ENCODE measurements at places on chromosomes 1 and 21. TPM values are rescaled to one million over a fixed set of nuclear protein-coding genes. Genes with fewer than 3 reads are reported as not detected.
A peak's percentile ranks its signal among the peaks of the same experiment; 100 is the strongest.

The CFAP298 gene
- 30.8 TPM for total RNA-seq

The NR5A2 gene
- total RNA-seq: 3.8 TPM

The VWA5B1 gene
- not detected for total RNA-seq

The USH2A gene
- under 0.01 TPM for total RNA-seq

The KRTAP12-2 gene
- not detected for total RNA-seq

The MYBPH gene
- total RNA-seq: not detected

The TEDDM1 gene
- not detected for total RNA-seq

The MATN1 gene
- not detected for total RNA-seq

GRCh38 chr1:101379950-101380349 is 143.1 kb downstream of the S1PR1 start:
- no peak for DNase-seq

- no peak for DNase-seq
Observed at GRCh38 chr1:115826628-115827027, 14.3 kb downstream of the NHLH2 start.

DNA sequence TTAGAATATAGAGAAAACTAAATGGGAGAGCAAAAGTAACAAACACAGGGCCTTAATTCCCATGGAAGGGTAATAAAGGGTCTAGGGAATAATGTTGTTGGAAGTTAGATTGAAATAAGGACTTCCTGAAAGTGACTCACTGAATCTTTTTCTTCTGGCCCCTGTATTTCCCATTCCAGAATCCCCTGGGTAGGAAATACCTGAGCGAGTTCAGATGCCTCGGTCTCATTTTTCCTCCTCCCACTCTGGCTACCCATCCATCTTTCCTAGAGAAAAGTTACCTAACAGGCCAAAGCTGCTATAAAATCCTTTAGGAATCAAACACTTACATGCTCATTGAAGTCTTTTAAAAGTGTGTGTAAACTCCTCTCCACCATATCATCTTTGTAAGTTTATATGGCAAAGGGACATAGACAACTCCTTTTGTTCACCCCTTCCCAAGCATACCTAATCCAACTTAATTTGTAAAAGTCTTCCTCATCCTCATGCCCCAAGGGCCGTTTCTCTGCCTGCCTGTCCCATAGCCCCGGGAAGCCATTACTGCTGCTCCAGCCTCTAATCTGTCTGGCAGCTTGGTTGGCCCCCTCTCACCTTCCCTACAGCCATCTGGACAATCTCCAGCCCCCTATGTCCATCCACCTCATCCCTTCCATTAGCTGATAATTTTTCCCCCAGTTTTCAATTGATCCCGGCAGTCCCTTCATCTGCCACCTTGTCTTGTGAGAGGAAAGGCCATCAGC is 3.3 kb upstream of the MEF2D start:
- DNase-seq: no peak

- DNase-seq: no peak
Observed at GRCh38 chr1:88678405-88678804, 5.7 kb upstream of the PKN2 start.

DNA sequence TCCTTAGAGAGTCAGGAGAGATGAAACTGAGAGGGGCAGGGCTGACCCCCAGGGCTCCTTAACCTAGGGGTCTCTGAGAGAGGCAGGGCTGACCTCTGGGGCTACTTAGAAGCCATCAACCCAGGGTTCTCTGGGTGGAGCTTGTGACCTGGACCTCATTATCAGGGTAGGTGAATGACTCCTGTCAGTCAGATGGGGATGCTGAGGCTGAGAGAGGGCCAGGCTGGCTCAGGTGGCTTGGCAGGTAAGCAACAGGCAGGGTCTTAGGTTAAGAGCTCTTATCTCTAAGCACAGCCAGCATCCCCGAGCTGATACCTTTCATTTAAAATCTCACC is 160.9 kb downstream of the PTPRU start:
- DNase-seq: no peak

DNA sequence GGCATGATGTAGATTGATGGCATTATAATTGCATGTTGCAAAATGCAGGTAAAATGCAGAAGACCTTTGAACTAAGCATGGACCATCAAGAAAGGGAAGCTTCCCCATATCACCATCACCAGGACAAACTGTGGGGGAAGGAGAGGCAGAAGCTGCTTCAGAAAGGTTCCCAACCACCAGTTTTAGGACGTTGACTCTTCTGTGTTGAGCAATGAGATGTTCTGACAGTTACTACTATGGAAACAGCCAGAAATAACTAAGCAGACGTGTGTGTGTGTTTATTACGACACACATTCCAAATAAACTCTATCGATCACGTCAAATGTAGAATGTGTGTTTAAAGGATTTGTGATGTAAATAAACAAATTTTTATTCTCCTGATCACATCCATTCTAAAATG is 110.2 kb upstream of the PLD5 start:
- no peak for DNase-seq

- no peak for DNase-seq
Observed at GRCh38 chr1:171177261-171177660, 7.8 kb upstream of the FMO2 start.

DNA sequence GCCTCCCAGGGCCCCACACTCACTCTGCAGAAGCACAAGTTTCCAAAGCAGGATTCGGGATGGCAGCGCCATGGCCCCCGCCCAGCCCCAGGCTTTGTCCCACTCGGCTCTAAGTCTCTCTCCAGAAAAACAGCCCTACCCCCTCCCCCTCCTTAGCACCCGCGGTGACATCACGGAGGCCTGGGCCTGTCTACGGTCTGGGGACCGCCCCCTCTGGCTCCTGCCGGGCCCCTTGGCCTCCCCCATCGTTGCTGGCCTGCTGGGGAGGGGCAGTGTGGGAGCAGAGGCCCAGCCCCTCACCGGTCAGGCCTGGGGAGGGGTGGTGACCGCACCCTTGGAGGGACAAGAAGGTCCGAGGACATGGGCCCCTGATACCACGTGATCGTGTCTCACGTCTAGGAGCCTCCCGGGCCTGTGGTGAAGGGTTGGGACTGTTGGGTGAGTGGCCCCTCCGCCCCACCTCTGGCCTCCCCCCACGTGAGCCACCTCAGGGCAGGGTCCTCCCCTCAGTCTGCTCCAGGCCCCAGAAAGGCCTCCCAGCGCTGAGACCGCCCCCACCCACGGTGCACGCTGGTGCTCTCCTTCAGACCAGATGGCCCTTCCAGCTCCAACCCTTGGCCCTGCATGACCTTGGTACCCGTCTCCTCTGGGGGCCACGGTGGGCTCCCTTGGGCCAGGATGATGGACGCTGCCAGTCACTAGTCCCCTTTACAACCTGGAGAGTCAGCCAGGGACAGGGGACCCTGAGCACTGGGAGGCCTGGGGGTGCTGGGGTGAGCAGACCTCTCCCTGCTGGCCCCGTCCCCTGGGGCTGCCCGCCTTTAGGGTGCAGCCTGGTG is at the start of gene MXRA8:
MXRA8 (minus strand) TSS at position 123 of the 839 bp plus-strand sequence; CDS start at position 72, 51 bp downstream.
- peak; percentile 79 for DNase-seq

GRCh38 chr21:45149021-45149420 is 74.6 kb downstream of the ADARB1 start:
- no peak for DNase-seq

DNA sequence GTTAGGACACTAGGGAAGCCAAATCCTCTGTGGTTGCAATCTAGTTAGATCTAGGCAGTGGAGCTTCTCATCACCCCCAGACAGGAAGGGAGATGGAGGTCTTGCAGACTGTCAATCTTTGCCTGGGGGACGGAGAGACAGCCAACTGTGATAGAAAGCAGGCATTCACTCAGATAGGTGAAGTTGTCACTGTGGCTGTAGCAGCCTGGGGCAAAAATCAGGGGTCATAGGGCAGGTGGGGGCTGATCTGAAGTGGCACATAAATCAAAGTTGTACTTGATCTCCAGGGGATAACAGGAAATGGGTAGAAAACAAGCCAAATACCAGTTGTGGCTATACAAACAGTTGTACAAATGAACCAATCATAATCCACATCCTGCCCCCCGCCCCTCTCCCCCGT is 620.9 kb upstream of the USP24 start:
- DNase-seq: no peak

DNA sequence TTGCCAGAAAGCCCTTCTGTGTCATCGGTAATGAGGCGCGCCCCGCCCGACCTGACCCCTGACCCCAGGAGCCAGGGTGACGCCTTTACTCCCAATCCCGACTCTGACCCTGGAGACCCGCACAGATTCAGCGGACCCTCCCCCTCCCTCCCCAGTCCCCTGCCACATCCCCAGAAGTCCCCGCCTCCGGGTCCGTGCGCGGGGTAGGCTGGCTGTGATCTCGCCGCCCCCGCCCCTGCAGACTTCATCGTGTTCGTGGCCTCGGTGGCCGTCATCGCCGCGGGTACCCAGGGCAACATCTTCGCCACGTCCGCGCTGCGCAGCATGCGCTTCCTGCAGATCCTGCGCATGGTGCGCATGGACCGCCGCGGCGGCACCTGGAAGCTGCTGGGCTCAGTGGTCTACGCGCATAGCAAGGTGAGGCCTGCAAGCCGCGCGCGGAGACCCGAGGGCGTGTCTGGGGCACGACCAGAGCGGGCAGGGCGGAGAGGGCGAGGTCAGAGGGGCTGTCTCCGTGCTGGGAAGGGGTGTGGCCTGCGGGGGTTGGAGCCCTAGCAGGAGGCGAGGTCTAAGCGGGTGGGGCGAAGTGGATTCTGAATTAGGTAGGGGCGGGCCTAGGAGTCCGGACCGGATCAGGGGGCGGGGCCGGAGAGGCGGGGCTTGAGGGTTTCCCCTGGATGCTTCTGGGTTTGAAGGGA is 34.8 kb downstream of the KCNQ4 start:
- peak; percentile 8 for DNase-seq

GRCh38 chr1:6459850-6460265 is 6.1 kb downstream of the TNFRSF25 start:
- DNase-seq: no peak

GRCh38 chr1:9591669-9592509 is 3.2 kb downstream of the TMEM201 start:
- DNase-seq: no peak

DNA sequence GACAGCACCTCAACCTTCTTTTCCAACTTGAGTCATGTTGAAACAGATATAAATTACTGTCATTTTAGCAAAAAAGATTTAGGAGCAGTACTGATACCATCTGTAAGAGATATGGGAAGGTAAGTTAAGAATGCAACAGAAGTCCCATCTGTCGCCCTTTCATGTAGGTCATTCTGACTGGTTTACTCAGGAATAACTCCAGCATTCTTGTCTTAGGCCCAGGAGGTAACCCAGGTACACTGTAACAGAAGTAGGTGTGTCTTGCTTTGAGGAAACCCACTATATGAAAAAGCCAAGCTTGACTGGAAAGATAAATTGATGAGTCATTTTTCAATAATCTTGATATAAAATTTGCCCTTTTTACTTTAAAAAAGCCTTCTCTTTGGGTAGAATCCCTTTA is 35.4 kb downstream of the PGM1 start:
- DNase-seq: no peak

DNA sequence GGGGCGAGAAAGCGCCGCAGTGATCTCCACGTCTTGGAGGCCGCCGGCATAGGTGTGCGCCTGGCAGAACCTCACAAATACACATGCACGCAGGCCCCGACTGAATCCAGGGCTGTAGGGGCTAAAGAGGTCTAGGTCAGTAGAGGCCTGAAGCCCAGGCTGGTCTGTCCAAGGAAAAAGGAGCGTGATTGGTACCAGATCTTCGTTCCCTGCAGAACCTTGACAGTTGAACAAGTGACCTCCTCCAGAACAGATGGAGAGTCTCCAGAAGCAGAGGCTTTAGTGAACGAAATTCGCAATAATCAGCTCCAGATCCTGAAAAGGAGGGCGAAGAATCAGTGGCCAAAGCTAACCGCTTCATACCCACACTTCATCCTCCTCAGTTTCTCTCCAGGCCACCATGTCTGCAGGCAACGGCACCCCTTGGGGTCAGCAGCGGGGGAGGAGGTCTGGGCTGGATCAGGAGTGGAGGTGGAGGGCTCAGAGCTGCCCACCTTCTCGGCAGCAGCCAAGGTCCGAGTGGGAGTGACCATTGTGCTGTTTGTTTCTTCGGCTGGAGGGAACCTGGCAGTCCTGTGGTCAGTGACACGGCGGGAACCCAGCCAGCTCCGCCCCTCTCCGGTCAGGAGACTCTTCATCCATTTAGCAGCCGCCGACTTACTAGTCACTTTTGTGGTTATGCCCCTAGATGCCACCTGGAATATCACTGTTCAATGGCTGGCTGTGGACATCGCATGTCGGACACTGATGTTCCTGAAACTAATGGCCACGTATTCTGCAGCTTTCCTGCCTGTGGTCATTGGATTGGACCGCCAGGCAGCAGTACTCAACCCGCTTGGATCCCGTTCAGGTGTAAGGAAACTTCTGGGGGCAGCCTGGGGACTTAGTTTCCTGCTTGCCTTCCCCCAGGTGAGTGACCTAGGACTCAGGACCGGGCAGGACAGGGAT is 749 bp upstream of the PEX11B start:
- no peak for DNase-seq

Measured in tibial nerve (tissue), 4 donors.